ENCODE measurements at places on chromosomes 1 and 21.

GRCh38 chr1:171280599-171280998, 32.3 kb downstream of the FMO1 start:
- no peak for DNase-seq

GRCh38 chr1:224042557-224043118, 71.3 kb upstream of the FBXO28 start:
- DNase-seq, result no peak

DNA sequence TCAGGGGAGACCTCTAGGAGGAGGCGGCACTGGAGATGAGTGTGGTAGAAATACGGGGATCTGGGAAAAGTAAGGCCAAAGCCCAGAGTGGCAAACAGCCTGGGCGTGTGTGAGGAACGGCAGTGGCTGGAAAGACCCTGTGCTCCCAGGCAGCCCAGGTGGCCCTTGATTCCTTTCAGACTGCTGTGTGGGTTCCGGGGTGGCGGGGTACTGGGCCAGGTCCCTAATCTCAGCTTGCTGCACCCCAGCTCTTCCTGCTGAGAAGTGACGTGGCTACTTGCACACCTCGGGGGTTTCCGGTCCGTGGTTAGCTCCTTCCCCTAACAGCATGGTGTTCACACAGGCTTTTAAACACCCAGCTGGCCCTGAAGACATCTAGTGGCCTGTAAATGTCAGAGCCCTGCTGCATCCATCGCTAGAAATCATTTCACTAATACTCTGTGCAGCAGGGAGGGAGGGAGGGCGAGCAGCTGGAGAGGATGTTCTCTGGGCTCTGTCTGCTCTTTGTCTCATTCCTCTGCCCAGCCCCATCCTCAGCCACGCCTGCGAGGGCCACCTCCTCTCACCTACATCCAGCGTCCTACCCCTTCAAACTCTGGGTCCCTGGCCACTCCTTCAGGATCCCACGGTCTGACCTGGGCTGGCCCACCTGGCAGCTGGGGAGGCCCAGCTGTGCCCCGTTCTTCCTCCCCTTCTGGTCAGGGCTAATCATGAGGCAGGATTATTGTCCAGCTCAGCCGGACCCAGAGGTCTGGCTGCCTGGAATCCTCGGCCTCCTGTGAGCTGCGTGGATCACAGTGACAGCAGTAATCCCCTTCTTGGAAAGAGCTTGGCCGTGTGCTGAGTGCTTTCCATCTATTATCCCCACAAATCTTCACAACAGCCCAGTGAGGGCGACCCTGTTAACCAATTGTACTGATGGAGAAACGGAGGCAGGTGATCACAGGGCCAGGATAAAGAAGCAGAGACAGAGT, 7.2 kb downstream of the ZDHHC18 start:
- DNase-seq, result peak; percentile 96

DNA sequence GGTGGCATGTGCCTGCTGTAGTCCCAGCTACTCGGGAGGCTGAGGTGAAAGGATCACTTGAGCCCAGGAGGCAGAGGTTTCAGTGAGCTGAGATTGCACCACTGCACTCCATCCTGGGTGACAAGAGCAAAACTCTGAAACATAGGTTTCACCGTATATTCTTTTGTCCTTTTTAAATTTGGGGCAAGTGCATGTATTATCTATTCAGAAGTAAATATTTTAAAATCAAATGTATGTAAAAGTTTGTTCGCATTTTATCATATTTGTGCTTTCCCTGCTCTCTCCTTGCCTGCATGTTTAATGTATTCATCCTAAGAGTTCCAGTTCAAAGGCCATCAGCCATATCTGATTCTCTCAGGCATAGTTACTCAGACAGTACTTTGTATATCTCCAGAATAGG, 7.9 kb upstream of the UFC1 start:
- DNase-seq, result no peak

GRCh38 chr1:30698401-30698981, 24.9 kb downstream of the MATN1 start:
- no peak for DNase-seq

DNA sequence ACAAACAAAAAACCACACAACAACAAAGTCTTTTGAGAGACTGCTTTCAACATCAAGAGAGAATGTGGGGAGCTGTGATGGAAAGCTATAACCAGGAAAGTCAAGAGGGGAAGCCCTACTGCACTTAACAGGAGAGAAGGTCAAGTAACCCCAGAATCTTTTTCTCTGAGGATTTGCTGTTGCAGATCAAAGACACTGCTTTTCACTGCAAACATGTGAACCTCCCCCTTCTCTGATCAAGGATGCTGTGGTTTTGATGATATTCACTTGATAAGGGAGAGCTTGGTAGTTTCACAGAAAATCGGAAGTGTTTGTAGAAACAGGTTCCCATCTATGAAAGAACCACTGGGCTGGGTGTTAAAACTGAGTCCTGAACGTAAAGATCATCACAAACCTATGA, 4.8 kb downstream of the ETV3 start:
- no peak for DNase-seq

- no peak for DNase-seq
Measured at GRCh38 chr1:16164213-16165072, 8.6 kb upstream of the EPHA2 start.

GRCh38 chr1:159980786-159981185, 26.7 kb upstream of the SLAMF9 start:
- DNase-seq, result no peak

GRCh38 chr1:20141466-20141865, 2.3 kb downstream of the PLA2G2F start:
- DNase-seq, result no peak

GRCh38 chr1:30596891-30597290, 126.5 kb downstream of the MATN1 start:
- DNase-seq, result no peak

- DNase-seq, result no peak
Measured at GRCh38 chr1:185556561-185556960, 177.6 kb upstream of the HMCN1 start.

DNA sequence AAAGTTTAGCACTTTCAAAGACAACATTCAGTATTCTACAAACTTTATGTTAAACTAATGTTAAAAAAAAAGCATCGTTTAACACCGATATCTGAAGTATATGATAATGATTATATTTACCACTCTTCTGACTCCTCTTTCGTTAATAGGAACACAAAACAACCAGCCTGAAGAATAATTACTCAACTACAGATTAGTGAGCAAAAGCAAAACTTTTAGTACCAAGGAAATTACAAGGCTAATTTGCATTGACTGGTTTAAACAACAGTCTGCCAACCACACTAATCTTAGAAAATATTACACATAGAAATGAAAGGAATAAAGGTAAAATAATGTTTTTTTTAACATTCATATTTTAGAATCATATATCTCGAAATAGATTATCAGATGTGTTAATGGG, 500.7 kb downstream of the LMO4 start:
- no peak for DNase-seq

DNA sequence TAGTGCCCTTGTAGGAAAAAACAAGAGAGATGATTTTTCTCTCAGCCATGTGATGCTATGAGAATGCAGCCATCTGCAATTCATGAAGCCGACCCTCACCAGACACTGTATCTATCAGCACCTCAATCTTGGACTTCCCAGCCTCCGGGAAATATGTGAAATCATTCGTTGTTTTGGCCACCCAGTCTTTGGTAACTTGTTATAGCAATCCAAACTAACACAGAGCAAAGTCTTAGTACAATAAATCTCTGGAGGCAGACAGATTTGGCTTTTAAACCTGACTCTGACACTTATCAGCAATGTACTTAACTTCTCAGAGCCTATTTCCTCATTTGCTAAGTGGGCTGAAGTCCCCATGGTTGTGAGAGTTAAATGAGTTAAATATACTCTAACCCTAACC, 5.1 kb upstream of the MED18 start:
- no peak for DNase-seq

GRCh38 chr1:247854899-247855545, 2.0 kb upstream of the TRIM58 start:
- no peak for DNase-seq

DNA sequence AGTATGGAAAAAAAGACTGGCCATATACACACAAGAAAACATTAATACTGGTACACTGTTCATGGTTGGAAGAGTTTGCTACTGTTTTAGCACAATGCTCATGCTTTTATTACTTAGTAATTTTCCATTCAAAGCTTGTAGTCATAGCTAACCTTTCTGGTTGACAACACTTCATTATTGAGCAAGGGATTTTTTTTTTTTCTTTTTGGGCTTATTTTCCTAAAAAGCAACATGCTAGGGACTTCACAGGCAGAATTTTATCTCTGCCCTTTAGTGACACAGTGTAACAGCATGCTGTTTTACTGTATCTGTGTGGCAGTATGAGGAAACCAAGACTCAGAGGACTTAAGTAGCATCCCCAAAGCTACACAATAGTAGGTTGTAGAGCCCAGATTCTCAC, 58.5 kb downstream of the FGGY start:
- DNase-seq, result no peak

- DNase-seq, result peak; percentile 84
Measured at GRCh38 chr21:43362321-43362791, 64.6 kb downstream of the SIK1 start.

DNA sequence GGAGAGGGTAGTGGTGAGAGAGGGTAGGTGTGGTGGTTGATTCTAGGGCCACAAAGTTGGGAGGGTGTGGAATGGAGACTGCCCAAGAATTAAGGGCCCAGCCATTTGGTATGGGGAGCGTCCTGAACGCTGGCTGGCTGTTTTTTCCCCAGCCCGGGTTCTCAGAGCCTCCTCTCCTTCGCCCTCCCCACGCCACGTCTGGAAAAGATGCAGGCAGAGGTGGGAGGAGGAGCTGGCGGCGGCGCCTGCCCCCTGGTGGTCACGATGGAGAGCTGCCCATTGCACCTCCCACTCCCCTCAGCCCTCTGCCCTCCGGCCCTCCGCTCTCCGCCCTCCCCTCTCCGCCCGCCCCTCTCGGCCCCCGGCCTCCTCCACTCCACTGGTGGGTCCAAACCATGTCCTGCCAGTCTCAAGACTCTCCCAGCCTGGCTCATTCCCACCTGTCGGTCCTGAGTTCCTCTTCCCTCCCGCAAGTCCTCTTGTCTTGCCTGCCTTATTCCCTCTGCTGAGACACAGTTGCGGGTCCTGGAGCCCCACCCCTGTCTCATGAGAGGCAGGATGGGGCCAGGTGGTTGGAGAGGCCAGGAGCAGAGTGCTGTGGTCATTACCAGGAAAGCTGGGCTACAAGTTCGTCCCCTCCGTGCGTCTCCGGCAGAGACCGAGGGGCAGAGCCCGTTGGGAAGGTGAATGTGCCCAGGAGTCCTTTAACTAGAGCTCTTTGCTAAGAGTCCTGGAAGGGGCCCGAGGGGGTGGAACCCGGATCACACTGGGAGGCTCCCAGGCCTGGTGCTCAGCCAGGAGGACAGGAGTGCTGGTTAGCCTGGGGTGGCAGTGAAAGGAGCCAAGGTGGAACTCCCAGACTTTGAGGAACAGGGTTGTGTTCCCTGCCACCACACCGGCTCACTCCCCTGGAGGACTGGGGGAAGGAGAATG, 22.6 kb downstream of the ETNK2 start:
- peak; percentile 45 for DNase-seq

- no peak for DNase-seq
Measured at GRCh38 chr1:15246960-15247614, at the start of gene FHAD1. FHAD1 (plus strand) TSS chr1:15247223; CDS start chr1:15251785, 4,562 bp downstream.

DNA sequence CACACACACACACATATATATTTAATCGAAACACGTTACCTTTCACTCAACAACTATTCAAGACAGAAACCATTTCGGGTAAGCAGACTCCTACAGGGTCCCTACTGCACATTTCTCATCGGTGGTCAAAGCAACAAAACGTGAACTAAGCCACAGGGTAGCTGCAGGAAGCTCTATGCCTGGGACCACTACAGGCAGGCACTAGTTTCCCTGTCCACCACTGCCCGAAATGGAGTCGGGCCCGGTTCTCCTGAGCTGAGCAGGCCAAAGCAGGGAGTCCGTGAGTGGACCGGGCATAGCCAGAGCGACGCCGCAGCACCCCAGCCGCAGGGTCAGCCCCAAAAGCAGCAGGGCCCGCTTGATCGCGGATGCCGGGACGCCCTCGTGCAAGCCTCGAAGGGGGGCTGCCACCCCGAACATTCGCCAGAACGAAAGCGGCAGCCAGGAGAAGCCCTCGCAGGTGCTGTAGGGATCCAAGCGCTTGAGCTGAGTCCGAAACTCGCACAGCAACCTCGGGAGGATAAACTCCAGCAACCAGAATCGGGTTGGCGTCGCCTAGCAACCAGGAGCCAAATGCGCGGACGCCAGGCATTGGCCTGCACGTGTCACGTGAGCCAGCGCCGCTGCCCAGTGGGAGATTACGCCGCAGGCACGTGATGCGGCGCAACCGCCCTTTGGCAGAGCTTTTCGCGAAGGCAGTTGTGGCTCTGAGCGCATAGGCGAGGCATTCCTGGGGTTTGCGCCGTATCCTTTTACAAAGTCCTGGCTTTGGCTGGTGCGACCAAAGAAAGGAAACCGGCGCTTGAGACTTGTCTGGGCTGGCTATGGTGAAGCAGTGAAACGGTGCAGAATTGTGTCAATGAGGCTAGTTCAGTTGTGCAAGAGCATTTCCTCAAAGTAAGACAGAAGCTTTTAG, 13.9 kb upstream of the DDI2 start:
- peak; percentile 86 for DNase-seq

- DNase-seq, result no peak
Measured at GRCh38 chr1:23177031-23177430, 8.4 kb upstream of the LUZP1 start.

DNA sequence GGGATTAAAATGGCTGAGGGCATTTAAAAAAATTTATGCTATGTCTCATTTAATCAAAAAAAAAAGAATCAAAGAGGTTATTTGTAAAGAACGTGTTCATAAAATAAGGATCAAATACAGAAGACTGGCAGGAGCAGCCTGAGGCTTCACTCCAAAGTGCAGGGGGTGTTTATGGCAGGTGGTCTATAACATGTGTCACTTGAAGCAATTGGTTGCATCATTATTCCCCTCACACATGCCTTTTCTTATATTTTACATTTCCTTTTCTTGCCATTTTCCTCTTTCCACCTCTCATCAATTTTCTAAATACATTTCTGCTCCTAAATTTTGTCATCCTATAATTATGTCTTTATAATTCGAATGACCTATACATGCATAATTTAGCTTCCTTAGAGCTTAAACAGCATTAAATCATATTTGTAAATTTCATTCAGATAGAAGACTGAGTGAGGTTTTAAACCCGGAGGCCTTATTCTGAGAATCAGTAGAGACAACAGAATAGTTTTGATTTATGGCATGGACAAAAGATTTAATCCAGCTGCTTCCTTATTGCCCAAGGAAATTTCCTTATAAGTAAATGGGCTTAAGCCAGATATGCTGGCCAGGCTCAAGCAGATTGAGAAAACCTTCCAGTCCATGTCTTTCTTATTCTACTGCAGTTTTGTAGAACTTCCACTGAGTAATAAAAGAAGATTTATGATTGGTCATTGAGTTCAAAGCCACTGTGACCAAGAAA, 322.8 kb downstream of the TGFB2 start:
- no peak for DNase-seq

Measured in T-helper 2 cell (primary cell).